ENCODE measurements at places on chromosomes 3 and 15.
A peak's percentile ranks its signal among the peaks of the same experiment; 100 is the strongest.

- no peak for DNase-seq
Observed at GRCh38 chr3:56368846-56369245, 99.4 kb downstream of the ERC2 start.

- DNase-seq: peak; percentile 27
Observed at GRCh38 chr3:185813205-185813604, 11.6 kb downstream of the IGF2BP2 start.

GRCh38 chr3:30741889-30742288 lies 135.5 kb downstream of the TGFBR2 start:
- no peak for DNase-seq

- DNase-seq: peak; percentile 99
Observed at GRCh38 chr15:57647791-57648130, 56.1 kb downstream of the MYZAP start.

DNA sequence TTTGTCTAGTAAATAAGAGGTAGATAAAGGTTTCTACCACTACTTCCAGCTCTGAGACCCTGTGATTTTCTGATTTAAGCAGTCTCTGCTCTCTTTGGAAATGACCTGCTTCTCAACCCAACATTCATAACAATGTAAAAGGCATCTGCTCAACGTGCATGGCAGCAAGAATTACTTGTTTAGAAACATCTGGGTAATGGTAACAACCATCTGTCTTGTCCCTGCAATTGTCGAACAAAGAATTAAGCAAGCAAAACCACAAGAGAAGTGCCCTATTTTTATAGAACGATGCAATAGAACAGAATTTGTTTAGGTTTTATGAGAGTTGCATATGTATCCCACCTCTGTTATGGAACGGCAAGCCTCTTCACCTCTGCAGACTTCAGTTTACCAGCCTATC lies 7.1 kb upstream of the FSIP1 start:
- no peak for DNase-seq

DNA sequence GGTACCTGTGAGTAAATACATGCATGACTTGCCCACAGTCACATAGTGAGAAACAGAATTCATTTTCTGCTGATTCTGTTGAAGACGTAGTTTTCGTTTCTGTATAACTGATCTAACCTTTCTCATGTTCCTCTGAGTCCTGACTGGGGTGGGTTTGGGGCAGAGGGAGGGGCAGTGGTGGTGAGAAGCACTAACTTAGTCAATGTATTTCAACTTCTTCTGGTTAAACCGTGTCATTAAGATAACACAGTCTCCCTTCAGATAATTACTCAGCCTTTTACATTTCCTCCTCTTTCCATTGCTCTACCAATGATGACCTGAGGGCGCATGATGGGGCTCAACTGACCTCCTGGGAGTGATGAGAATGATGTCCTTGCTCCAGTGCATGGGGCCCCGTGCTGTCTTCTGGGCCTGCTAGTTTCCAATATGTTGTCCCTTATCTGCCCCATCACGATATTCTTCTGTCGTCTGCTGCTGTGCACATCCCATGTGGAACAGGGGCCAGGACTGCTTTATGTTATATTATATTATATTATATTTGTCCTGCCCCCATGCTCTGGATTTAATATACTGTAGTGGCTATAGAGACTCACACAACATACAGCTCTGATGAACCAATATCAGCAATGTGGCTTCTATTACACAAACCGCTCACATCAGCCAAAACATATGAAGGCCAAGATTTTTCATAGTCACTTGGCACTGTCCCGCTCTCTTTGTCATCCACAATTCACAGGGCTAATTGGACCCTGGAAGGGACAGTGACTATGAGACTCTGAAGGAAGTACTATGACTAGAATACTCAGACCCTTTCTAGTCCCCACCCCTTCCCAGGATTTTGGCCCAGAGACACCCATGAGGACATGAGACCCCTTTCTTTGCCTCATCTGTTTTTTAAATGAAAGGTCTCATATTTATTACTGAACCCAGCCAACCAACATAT lies 407.1 kb upstream of the MCTP2 start:
- no peak for DNase-seq

DNA sequence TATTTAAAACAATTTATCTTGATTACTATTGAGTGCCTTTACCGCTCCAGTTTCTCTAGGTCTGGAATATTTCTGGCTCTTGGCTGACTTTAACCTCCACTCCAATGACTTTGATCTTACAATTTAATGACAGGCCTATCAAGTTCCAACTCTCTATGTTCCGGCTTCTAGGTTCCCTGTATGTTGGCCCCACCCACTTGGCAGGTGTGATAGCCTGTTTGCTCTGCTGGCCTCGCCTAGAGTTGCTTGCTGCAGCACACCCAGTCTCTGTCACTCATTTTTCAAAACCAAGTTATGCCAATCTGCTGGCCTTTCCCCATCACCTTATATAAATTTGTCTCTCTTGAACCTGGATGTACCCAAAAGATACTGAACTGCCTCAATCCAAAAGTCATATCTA lies 428.0 kb downstream of the ROBO1 start:
- no peak for DNase-seq

GRCh38 chr3:129656659-129657247 lies 50.3 kb upstream of the PLXND1 start:
- DNase-seq: no peak

DNA sequence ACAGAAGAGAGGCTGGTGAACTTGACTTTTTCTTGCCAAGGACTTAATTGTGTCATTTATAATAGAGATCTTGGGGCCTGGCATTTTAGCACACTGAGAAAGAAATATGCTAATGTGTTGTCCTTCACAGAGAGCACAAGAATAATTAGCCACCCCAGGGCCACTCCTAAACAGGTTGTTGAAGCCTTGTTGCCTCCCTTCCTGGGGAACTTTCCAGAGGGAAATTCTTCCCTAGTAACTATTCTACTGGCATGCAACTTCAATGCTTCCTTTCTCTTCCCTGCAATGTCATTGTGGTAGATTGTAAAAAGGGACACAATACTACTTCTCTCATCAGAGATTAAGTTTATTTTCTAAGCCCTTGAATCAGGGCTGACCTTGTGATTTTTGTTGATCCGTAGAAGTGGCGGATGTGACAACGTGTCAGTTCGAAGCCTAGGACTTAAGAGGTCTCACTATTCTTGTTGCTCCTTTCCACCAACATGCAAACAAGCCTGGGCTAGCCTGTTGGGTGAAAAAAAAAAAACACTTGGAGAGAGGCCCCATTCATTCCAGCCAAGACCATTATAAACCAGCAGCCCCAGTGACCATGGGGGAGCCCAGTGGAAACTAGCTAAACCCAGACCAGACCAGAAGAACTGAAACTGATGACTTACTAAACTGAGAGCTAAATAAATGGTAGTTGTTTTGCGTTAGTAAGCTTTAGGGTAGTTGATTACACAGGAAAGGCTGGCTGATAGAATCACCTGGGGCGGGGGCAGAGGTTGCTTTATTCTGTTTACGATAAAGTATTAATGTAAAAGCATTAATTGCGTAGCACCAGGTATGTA lies 287.2 kb downstream of the SHQ1 start:
- DNase-seq: no peak

GRCh38 chr15:80578871-80579270 lies 116.2 kb upstream of the ABHD17C start:
- DNase-seq: no peak

DNA sequence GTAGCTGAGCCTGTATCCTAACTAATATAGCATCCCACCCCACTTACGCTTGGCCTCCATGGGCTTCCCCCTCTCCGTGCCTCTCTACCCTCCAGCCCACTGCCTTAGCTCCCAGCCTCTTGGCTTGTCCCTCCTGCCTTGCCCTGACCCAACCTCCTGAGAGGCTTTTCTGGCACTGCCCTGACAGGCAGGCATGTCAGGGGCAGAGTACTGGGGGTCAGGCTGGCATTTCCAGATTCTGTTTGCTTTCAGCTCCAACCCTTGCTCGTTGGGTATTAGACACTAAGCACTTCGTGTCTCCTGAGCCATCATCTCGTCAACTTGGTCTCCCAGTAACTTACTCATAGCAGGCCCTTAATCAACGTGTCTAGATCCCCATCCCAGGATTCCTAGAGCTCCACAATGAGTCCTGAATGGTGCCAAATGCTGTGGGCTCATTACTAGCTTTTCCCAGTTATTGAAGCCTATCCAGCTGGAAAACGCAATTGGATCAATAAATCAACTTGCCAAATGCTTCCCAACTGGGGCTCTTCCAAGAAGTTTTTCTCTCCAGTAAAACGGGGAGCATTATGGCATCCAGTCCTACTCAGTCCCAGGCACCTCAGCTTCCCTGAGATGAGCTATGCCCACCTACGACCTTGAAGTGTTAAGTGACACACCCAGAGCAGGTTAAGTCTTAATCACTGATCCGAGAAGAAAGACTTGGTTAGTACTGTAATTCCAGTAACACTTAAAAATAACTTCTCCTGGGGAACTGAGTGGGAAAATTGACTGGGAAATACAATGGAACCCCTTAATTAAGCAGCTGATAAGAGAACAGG lies 78.5 kb upstream of the DLG1 start:
- DNase-seq: no peak

- DNase-seq: peak; percentile 31
Observed at GRCh38 chr3:100556673-100557310, 52.6 kb upstream of the ADGRG7 start.

Measured in NCI-H226 (cell line).